Stimulated activated CD4-positive, alpha-beta T cell treated with anti-CD3 and anti-CD28 coated beads, TNF-alpha, amount 100 ng/mL, for 48 hours (primary cell): ENCODE measurements at places on chromosomes 2 and 18.

GRCh38 chr2:181954538-181954883 is 31.1 kb upstream of the PPP1R1C start:
- DNase-seq, result no peak

DNA sequence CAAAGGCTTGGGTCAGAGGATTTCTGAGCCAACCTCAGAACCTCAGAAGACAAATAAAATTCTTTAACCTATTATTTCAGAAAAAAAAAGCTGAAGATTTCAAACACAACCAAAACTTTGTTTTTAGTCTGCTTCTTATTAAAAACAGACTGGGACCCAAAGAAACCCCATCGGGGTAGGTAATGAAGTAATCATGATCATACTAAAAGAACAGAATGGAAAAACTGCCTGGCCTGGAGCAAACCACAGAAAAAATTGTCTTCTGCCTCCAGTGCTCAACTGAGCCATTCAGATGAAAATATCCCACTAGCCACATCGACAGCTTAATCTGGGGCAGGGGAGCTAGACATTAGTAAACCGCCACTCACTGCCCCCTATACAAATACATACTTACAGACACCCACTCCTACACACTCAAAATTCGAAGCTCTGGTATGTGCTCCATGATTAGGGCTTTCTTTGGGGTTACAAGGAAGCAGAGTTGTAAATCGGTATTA is 76.5 kb downstream of the SDC1 start:
- DNase-seq, result no peak

DNA sequence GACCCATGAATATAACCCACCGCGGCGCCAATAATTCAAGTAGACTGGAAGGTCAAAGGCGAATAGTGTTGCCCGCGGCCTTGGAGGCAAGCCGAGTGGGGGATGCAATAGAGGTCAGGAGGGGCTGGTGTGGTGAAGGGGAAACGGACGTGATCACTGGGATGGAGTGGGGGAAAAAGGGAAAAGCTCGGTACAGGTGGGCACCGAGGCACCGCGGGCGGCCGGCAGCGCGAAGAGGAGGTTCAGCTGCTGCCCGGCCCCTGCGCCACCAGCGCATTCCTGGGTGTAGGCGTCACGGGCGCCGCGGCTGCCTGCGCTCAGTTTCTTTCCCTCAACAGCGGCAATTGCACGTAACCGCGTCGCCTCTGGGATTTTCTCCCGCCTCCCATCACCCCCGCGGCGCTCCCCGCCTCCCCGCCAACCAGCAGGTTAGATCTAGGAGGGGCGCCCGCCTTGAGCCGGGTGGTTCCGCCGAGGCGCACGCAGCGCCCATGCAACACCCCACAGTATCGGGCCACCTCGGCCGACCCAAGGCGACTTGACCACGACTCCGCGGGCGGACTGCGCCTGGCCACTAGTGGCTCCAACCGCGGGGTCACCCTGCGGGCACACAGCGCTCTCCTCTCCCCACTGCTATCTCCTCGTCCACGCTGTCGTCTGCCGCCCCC is 1.5 kb downstream of the RND3 start:
- DNase-seq, result no peak

- DNase-seq, result no peak
These were observed 135.3 kb upstream of the GLI2 start for GRCh38 chr2:120600335-120600734.

GRCh38 chr2:10493634-10494281 is 45.6 kb upstream of the ODC1 start:
- peak; percentile 55 for DNase-seq

DNA sequence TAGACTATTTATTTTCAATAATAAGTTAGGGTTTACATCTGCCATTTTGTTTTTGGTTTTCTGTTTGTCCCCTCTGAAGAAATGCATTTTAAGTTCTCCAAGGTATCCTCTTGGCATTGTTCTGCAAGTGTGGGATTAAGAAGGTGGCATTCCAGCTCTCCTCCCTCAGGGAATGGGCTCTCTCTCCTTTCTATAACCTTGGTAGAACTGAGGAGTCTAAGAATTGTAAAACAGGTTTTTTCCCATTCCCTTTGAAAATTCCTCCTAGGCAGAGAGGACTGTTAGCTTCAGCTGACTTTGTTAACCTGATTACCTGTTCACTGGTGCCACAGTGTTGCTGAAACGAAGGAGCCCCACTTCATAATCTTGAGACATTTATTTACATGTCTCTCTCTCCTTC is 26.1 kb upstream of the RAB1A start:
- no peak for DNase-seq

DNA sequence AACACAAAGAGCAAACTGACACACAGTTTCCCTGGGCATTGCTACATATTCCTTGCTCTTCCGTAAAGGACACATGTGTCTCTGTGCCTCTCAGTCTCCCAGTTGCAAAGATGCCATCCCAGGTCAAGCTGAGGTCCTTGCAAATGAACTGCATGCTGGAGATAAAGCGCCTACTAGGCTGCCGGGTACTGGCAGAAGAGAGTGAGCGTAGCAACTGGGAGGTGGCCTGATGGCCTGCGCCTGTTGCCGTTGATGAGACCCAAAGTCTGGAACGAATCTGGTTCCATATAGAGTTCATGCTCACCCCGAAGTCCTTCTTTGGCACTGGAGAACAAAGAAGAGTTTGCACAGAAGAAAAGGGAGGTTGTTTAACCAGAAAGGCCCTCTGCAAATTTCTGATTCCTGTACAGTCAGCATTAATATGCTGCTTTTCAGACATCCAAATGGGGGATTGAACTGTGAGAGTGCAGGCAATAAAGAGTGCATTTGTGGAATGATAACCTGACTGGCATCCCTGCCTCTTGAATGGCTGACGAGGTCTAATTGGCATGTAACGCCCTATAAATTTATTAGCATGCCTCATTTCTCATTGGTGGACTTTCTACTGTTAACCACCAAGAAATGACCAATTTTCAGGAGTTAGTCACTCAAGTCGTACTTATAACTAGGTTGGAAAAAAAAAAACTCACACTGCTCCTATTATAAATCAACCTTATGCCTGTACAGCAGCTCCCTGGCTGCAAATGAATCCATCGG is 78.7 kb downstream of the GBX2 start:
- no peak for DNase-seq

DNA sequence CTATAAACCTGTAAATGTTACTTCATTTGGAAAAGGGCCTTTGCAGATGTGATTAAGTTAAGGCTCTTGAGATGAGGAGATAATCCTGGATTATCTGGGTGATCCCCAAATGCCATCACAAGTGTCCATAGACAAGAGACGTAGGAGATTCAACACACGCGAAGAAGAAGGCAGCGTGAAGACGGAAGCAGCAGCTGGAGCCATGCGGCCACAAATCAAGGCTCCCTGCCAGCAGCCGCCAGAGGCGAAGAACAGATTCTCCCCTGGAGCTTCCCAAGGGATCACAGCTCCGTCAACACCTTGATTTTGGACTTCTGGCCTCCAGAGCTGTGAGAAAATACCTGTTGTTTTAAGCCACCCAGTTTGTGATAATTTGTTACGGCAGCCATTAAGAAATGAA is 11.0 kb upstream of the VAPA start:
- DNase-seq, result no peak

GRCh38 chr2:43212216-43212835 is 14.1 kb downstream of the ZFP36L2 start:
- no peak for DNase-seq

GRCh38 chr18:35466334-35466733 is 31.4 kb downstream of the INO80C start:
- no peak for DNase-seq

DNA sequence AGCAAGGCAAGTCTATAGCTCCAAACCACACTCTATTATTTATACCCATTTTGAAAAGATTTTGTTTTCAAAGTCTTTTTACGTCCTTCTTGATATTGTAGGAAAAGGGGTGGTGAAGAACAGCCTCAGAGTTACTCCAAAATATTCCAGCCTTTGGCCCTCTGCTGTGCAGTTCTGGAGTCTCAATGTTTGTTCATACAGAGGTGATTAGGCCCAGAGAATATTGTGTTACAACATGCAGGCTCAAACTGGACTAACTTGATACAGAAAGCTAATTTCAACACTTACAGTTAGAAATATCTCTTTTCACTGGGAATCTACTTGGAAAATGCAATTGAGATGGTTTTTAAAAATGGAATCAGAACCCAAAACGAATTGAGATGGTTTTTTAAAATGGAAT is 40.4 kb upstream of the SLC25A52 start:
- DNase-seq, result no peak

GRCh38 chr2:85648619-85649018 is 19.4 kb downstream of the SFTPB start:
- DNase-seq, result peak; percentile 8

DNA sequence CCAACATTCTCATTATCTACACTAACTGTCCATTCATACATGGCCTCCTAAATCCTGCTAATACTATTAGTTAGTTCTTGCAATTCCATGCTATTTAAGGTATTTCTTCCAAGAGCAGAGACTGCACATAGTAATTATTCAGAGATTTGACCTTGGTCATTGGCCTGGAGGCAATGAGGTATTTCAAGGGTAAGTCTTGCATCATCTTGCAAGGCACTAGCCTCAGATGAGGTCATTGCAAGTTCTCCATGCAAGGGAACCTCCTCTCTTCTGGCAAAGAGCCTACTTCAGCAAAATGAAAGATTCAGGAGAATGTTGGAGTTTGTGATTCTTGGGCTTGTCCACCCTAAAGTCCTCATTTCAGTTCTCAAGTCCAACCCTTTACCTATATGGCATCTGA is 48.5 kb upstream of the IKZF2 start:
- DNase-seq, result no peak

- no peak for DNase-seq
These were observed 847.9 kb upstream of the CHAC2 start for GRCh38 chr2:52919673-52920072.

GRCh38 chr2:109148991-109149645 is 20.1 kb downstream of the SH3RF3 start:
- no peak for DNase-seq

DNA sequence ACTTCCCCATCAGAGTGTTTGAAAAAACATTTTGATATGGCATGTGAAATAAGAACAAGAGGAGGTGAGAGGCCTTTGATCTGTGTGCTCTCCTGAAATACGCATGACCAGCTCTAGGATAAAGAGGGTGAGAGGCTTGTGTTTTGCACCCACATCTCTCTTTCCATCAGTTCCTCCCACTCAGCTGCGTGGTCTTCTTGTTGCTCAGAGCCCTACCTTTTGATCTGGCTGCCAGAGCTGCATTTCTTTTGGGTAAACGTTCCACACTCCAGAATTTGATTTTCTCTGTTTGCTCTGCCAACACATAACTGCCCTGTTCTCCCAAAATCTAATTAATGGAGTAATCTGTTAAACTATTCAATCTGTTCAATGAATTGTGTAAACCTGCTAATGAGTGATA is 72.0 kb upstream of the FN1 start:
- DNase-seq, result no peak

- no peak for DNase-seq
These were observed 294.3 kb upstream of the ZNF804A start for GRCh38 chr2:184304006-184304405.

- no peak for DNase-seq
These were observed 552.5 kb downstream of the DSC3 start for GRCh38 chr18:30489890-30490643.

GRCh38 chr18:43590182-43590903 is 313.1 kb upstream of the SYT4 start:
- DNase-seq, result no peak

- no peak for DNase-seq
These were observed 288.8 kb upstream of the CELF4 start for GRCh38 chr18:37854396-37854795.

DNA sequence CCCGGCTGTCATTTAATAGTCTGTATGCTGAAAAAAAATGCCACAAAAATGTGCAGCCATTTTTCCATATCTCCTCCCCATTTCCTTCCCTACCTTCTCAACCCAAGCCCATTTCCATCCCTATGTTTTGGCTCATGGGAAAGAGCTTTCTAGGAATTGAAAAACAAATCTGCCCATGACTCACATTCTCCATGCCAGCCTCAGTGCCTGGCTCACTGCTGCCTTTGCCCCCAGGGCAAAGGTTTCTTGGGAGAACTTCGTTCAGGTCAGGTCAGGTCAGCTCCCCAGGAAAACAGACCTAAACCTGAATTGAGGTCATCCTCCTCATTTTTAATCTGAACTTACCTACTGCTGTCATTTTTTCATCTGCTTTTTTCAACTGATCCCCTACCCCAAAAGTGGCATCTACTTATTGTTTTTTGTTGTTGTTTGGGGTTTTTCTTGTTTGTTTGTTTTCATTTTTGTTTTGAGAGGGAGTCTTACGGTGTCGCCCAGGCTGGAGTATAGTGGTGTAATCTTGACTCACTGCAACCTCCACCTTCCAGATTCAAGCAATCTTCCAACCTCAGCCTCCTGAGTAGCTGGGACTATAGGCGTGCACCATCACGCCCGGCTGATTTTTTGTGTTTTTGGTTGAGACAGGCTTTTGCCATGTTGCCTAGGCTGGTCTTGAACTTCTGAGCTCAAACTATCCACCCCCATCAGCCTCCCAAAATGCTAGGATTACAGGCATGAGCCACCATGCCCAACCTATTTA is 66.7 kb downstream of the FECH start:
- DNase-seq, result no peak

GRCh38 chr2:225584796-225585195 is 185.3 kb downstream of the NYAP2 start:
- DNase-seq, result no peak

DNA sequence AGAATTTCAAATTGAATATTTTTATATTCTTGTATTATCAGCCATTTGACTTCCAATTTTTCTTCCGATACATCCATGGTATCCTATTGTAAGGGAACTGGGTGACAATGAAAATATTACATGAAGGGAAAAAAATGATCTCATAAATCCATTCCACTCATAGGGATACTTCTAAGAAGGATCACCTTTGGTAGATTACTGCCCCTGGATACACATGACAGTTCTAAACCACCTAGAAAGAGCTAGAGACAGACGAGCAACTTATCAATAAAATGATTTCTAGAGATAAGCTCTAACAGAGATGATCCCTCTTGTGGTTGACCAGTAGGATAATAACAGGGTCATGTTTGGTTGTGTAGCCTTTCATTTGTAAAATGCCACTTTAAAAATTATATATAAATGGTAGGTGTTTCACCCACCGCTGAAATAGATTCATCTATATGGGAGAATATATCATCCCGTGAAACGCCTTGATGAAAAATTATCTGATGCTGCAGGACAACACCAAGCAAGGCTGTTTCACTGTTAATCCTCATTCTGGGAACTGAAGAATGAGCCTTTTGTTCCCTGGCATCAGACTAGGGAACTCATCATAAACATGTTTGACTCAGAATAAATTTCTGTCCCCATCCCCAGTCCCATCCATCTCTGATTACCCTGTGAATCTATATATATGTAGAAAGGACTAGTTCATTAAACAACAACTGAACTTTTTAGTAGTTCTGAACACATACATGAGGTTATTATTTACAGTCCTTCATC is 180.0 kb downstream of the TCF4 start:
- DNase-seq, result no peak

- no peak for DNase-seq
These were observed 33.1 kb downstream of the SEC11C start for GRCh38 chr18:59172664-59173249.

DNA sequence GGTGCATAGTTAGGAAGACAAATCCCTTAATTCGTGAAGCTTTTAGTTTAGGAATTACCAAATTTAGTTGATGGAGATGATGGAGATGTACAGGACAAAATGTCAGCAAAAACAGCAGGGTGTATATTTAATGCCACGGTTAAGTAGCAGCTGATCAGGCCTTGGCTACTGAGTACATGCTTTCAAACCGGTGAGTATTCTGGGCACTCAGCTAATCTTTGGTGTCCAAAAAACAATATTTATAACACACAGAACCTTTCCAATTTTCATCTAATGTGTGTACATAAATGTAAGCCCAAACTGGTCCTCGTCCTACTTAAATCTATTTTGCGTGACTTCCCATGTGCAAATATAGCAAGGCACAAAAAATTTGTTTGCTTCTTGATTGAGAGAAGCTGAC is 703.4 kb upstream of the LINC00305 start:
- no peak for DNase-seq
